ENCODE measurements at places on chromosomes 7 and 10.

DNA sequence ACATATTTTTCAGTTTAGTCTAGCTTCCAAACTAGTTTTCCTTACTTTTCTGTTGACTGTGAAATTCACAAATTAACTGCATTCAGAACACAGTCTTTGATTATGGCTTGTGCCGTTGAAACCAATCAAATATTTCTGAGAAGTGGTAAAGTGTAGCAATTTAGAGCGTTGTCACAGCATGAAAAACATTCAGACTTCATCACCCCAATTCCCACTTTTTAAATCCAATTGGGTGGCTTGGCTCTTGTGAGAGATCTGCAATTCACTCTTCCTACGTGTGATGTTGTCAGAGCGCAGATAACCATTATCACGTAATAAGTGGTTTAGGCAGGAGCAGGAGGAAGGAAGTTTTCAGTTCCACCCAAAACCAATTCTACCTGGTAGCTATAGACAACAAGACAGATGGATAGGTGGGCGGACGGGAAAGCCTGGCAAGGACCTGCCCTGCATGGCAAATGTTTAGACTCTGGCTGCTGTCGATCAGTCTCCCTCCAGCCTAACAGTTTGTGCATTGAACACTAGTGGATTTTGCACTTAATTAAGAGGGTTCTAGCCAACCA is 8.9 kb downstream of the COBL start:
- DNase-seq, result no peak

GRCh38 chr7:105819559-105819958 is 56.8 kb downstream of the ATXN7L1 start:
- no peak for DNase-seq

DNA sequence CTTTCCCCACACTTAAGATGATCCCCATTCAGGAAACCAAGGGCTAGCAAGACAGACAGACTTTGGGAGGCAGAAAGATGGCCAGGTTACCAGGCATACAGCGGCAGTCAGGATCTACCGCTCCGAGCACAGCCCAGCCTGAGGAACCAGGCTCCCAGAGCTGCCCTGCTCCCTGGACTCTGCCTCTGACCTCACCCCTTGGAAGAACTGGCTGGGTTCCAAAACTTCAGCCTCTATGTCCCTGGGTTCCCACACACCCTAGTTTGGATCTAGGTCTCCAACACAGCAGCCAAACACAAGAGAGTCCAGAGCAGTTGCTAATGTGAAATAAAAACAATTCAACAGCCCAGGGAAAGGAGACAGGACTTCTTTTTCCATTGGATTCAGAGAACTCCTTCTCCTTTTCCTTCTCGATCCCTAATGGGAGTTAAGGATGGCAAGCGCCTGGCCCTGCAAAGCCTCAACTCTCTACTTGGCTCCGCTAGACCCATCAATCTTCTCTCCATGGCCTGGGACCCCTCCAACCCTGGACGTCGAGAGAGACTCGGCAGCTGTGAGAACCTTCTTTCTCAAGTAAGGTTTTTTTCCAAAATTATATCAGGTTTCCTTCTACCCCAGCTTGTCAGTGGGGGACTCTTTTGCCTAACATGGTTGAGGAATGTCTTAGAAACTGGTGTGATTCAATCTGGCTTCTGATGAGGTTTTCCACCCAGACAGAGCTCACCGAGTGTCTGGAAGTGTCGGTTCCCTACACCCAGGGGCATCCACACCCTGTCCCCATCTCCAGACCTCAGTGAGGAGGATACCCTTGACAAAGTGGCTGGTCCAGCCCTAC is 219.6 kb downstream of the KCNMA1 start:
- DNase-seq, result no peak

DNA sequence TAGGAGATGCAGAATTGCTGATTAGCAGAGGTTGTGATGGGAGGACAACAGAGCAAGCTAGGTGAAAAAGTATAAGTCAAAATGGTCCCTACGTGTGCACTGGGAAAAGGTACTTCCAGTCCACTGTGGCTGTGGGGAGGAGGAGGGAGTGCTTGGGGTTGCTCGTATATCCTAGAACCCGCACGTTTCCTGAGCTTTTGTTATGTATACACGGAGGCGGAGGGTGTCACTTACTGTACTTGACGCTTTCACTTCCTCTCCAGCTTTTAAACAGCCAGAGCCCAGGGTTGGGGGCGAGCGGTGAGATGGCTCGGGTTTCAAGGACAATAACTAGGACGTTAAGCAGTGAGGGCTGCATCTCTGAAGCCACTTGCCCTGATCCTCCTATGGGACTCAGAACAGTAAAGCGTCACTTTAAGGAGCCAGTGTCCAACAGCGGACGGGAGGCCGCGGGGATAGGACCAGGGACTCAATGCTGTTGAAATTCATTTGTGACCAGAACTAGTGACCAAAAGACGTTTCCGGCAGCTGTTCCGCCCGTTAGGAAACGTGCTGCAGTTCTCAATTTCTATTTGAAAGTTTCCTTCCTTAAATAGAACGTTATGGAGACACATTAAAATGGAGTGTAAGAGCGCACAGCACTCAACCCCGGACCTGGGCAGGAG is 985 bp upstream of the ETV1 start:
- no peak for DNase-seq

GRCh38 chr7:11817111-11817740 is 14.8 kb downstream of the THSD7A start:
- no peak for DNase-seq

GRCh38 chr10:116598329-116598728 is 7.6 kb downstream of the PNLIPRP1 start:
- DNase-seq, result no peak

DNA sequence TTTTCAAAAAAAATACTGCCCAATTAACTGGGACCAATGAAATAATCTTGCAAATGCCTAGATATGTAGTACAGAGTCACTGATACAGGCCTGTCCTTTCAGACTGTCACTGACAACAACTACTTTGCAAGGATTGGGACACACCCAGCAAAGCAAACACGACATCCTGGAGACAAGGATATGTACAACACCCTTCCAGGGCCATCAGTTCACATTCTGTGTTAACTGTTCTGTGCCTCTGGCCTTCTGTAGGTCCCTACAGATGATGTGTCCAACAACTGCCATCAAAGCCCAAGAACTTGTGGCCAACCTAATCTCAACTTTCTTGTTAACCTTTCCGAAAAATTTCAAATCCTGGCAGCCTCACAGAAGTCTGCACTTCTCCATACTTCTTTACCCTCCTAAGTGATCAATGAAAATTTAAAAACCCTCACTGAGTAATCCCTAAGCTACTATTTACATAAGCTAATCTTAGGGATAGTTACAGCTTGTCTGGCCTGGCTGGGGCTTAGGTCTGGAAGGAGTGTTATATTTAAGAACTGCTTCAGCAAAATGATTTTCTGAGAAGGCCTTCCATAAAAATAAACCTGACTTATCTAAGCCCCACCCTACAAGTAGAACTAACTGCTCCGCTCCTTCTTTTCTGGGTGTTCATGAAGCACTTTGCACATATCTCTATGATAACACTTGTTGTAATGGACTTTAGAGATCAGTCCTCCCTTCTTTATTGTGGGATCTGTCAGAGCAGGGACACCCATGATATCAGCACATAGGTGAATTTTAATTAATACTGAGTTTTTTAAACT is 21.0 kb downstream of the COBL start:
- DNase-seq, result no peak
